ENCODE measurements at places on chromosomes 3 and 15.

DNA sequence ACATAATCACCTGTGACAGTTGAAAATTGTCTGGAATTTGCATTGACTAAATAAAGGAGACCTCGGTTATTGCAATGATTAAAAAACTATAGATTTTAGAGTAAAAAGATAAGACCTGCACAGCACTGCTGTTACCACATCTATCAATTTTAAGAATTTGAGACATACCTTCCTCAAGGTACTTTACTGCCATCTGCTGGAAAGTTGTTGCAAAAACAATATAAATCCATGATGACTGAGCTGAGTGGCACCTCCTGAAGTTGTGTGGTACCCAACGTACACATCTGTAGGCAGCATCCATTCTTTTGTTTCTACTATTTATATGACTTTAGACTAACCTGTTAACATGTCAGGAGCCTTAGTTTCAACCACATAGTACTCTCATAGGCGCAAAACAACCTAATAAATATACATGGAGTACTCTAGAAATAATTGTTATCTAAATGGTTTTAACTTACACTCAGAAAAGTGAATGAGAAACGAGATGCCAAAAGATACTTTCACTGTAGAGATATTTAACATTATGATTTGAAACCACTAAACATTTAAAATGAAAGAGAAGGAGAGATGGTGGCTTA is 106.7 kb downstream of the GHSR start:
- DNase-seq: no peak

DNA sequence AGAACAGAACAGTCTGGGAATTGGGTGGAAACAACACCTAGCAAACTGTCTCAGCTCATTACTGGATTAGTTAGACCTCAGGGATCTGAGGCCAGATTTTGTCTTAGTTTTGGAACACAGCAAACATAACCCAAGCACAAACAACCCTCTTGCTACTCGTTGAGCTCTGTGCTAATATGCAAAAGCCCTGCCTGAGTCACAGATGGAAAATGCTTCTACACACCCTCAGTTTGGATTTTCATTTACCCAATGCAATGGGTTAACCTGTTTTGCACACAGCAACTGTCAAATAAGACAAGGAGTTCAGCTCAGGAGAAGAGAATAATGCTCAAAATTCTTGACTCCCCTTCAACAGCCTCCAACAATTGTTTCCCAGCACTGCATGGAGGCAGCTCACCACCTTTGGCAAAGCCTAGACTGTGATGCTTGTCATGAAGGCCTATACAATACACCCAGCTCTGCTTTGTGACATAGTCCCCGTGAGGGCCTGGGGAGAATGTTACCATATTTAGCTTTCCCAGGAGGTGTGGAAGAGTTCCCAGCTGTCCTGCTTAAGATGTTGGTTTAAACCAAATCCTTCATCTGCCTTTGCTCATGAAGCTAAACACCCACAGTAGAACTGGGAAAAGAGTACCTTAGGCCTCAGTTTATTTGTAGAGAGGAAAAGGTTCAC is 68.9 kb upstream of the MNS1 start:
- no peak for DNase-seq

DNA sequence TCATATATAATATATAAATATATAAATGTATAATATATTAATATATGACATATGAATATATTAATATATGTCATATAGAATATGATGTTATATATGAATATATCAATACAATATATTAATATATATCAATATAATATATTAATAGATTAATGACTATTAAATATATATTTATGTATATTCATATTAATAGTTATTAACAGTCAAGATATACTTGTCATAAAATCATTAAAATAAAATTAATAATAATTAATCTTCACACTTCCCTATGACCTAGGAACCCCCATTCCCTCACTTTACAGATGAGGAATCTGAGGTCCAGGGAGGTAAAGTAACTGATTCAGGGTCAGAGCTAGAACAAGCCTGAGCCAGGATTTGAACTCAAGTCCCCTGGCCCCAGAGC is 70.6 kb upstream of the SLC6A11 start:
- no peak for DNase-seq

DNA sequence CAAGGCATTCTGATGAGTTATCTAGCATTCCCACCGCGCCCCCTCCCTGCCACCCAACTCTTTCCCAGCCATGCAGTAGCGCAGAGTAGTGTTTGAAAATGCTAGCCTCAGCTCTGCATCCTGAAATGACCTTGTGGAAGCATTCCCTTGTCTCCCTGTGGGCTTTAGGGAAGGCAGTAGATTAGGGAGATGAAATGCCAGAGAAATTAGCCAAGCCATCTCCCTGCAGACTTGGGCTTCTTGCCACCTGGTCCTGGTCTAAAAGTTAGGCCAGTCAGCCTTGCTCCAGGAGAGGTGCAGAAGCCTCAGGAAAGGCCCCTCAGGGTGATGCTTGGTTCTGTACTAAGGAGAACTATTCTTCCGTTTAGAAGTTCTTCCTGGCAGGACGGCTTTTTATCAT is 231.2 kb downstream of the CACNA2D3 start:
- DNase-seq: no peak

- no peak for DNase-seq
Measured at GRCh38 chr15:33311312-33311971, 675 bp downstream of the RYR3 start.

DNA sequence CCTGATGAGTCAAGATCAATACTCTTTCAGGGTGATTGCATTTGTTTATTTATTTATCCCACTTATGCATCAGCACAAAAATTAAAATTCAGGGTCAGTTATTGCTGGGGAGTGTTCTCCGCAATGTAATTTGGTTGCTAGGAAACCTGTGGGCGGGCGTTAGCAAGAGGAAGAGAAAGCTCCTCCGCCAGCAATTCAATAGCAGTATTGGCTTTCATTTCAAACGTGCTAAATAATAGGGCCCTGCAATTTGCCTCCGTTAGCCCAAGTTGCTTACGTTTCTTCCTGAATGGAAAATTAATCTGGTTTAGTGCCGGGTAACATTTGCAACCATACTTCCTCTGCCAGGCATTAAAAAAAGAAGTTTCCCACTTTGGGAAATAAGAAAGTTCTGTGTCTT is 35.5 kb upstream of the PLCL2 start:
- no peak for DNase-seq

GRCh38 chr3:100789579-100789978 is 80.3 kb downstream of the TFG start:
- DNase-seq: no peak

DNA sequence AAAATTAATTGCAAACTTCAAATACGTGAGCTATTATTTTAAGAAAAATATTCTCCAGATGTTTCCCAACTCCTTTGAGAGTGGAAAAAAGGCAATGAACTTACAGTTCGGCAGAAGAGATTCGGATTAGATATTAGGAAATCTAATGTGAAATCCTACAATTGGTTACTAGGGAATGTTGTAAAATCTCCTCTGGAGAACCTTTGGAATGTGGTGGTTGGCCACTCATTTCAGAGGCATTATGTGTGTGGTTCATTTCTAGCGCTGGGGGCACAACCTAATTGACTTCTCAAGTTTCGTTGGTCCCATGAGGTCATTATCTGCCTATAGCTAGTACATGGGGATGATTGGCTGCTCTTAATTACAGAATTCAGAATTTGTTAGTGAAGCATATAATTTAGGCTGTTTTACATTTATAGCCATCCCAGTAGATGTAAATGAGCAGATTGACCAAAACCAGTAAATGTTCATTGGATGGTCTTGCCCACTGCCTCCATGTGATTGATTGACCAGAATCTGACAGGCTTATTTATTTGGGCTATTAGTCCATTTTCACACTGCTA is 34.6 kb upstream of the CMSS1 start:
- no peak for DNase-seq

GRCh38 chr15:60091157-60091556 is 87.0 kb downstream of the FOXB1 start:
- DNase-seq: no peak

GRCh38 chr15:42577514-42578031 is 2.2 kb downstream of the STARD9 start:
- DNase-seq: no peak

DNA sequence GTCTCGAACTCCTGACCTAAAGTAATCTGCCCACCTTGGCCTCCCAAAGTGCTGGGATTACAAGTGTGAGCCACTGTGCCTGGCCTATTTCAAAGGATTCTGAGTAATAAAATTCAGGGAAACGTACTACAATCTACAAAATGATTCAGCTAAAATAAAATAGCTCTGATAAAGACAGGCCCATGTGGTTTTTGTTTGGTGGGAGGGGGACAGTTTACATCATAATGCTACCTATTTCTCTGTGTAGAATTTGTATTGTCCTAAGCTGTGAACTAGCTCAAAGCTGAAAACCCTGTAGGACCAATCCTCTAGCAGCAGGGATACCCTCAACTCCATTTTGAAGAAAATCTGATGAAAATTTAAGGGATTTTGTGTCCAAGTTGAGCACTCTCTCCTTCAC is 25.8 kb downstream of the CDV3 start:
- no peak for DNase-seq

DNA sequence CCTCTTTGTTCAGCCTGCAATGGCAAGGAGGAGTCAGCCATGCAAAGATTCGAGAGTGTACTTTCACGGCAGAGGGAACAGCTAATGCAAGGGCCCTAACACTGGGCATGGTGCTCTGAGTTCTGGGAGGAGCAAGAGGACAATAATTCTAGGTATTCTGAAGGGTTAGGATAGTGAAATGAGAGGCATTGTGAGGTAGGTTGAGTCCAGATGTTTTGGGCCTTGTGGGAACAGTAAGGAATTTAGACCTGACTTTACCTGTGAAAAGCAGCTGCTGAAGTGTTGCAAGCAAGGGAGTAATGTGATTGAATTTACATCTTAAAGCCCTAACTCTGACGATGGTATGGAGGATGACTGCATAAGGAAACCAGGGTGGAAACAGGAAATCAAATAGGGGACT is 211.6 kb downstream of the CNTN3 start:
- no peak for DNase-seq

- DNase-seq: no peak
Measured at GRCh38 chr15:81385721-81386076, 11.7 kb upstream of the TMC3 start.

GRCh38 chr3:175186511-175186910 is 327.4 kb downstream of the NAALADL2 start:
- DNase-seq: no peak

DNA sequence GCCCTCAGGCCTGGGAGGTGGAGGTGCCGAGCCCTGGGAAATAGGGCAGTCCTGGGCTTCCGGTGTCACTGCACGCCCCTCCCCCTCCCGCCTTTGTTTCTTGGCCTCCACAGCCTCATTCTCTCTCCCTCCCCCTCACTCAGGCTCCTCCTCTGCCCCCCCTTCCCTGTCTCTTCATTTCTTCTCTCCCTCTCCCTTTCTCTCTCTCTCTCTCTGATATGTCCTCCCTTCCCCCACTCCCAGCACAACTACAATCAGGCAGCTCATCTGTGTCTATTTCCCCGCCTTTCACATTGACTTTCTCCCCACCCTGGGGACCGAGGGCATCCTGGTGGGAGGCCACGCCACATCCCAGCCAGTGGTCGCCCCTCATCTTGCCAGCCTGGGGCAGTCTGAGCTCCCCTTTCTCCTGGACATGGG is 40.2 kb downstream of the IDH2 start:
- no peak for DNase-seq

DNA sequence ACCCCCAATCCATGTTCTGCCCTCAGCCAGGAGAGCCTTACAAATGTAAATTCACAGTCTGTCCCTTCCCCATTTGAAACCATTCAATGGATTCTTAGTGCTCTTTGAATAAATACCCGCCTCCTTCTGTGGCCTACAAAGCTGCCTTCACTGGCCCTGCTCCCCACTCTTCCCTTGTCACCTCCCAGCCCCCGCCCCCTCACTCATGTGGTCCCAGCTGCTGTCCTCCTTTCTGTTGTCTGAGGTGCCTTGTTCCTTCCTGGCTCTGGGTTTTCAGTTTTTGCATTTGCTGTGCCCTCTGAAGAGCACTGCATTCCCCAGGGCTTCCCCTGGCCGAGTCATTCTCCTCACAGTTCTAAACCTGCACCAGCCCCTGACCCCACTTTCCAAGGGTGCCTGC is 3.2 kb downstream of the EFCAB12 start:
- no peak for DNase-seq

DNA sequence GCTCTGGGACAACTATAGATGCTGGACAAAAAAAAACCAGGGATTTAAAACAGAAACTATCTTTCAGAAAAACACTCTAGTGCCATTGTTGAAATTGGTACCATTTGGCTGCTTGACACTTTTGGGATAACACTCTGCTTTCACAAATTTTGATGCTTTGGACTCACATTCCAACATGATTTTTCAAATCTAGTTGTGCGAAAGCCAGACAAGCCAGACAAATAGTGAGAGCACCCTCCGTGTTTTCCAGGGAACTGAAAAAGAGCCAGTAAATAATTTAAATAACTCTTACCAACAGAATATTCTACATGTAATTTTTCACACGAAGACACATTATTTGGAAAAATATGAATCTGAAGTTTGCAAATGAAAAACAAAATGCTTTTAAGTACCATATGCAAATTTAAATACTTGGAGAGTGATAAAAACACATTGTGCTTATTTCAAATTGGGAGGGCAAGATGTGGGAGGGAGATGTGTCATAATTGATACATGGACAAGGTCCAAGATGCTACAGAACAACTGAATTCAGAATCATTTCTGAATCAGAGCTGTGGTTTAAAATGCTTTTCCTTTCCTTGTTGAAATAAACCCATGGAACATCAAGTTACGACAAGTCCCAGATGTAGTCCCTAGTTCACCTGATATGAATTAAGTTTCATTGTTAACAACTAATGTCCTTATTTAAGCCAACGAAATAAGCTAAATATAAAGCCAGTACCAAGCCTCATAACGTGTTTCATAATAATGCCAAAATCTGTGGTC is 144.2 kb upstream of the SOX2 start:
- DNase-seq: no peak

DNA sequence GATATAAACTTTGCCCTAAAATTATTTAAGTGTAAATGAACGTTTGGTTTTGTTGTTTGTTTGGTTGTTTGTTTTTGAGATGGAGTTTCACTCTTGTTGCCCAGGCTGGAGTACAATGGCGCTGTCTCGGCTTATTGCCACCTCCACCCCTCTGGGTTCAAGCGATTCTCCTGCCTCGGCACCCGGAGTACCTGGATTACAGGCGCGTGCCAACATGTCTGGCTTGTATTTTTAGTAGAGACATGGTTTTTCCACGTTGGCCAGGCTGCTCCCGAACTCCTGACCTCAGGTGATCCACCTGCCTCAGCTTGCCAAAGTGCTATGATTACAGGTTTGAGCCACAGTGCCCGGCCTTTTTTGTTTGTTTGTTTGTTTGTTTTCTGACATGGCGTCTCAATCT is 87.9 kb upstream of the CHD2 start:
- DNase-seq: no peak

GRCh38 chr3:55297245-55297644 is 189.9 kb downstream of the WNT5A start:
- no peak for DNase-seq

- DNase-seq: no peak
Measured at GRCh38 chr3:194983620-194984019, 287.3 kb downstream of the XXYLT1 start.
